Esophagus mucosa (tissue), 1 donor: ENCODE measurements at places on chromosomes 3 and 15.

DNA sequence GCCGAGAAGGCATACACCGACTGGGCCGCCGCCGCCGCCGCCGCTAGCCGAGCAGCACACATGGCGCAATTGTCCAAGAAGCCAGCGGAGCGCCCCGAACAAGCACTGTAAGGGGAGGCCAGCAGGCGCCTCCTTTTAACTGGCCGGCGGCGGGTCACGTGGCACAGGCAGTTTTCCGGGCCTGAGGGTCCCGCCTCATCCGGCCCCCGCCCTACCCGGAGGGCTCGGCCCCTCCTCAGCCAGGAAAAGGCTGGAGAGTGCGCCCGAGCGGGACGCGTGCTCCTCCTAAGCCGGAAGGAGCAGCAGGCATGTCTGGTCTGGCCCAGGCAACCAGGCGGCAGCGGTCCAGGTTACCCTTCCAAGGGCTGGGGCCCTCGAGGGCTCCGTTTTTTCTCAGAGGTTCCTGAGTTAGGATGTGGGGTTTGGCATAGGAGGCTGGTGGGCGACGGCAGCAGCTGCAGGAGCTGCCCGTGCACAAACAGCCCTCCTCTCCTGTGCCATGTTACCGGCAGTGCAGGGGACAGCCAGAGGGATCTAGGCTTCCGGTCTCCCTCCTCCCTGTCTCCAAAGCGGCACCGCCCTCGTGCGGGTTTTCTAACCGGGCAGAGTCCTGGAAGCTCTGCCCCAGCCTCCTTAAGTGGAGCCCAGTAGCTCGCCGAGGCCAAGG lies at the start of gene GPX1:
GPX1 (minus strand) TSS at position 137 of the 667 bp plus-strand sequence; CDS start at position 62, 75 bp downstream.
- ATAC-seq, result peak; percentile 95

DNA sequence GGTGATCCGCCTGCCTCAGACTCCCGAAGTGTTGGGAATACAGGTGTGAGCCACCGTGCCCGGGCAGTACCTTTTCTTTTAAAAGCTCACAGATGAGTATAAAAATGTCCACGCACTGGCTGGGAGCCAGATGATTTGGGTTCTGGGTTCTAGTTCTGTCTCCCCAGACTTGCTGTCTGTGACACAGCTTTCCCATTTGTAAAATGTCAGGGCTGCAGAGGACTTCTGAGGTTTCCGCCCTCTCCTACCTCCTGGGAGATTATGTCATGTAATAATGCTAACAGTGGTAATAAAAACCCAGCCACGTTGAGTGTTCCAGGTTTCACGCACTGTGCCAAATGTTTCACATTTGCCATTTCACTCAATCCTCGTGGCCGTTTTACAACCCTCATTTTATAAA lies 1.3 kb upstream of the PPP4R2 start:
- ATAC-seq, result no peak

DNA sequence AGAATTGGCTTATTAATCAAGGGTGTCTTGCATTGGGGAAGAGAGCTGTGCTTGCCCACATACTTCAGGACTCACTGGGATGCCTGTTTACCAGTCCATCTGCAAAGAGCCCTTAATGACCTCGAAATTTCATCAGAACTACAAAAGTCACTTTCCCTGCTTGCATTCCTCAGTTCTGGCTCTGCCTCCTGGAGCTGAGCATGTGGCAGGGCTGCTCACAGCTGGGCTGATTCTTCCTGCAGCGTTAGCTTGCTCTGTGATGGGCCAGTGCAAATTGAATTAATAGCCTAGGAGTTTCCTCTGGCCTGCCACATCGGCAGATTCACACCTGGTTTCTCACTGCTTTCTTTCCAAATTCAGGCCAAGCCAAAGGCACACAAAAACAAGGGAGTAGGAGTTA lies 108.9 kb downstream of the DUT start:
- ATAC-seq, result no peak

DNA sequence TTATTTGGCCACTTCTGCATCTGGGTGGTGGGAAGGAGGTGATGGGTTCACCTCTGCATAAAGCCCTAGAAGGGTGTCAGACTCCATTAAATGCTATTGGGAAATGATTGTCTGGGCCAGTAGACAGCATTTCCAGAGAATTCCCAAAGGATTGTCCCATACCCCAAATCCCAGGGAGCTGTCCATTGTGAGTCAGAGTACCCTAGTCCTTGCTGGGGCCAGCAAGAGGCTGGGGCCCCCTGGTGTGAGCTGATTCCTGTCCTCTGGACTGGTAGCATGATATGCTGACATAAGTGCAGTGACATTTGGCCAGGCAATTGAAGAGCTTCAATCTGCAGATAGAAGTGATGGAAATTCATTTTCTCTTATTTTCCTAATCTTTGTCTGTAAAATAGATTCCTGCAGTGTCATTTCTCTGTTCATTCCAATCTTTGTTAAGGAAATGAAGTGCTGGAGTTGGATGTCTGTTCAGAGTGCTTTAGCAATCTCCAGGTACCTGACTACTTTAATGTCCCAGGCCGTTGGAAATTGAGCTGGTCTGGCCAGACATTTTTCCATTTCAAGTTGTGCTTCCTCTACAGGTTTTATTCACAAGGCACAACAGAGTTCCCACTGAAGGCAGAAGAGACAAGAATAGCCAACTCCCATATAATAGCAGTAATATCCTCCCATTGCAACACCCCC lies 91.2 kb downstream of the RPLP1 start:
- ATAC-seq, result no peak

- no peak for ATAC-seq
Measured at GRCh38 chr3:68306571-68306970, 625.8 kb downstream of the TAFA4 start.

GRCh38 chr15:52382647-52383046 lies 87.0 kb upstream of the MYO5C start:
- no peak for ATAC-seq

GRCh38 chr3:120449701-120450599 lies 842 bp downstream of the FSTL1 start:
- ATAC-seq, result peak; percentile 16

DNA sequence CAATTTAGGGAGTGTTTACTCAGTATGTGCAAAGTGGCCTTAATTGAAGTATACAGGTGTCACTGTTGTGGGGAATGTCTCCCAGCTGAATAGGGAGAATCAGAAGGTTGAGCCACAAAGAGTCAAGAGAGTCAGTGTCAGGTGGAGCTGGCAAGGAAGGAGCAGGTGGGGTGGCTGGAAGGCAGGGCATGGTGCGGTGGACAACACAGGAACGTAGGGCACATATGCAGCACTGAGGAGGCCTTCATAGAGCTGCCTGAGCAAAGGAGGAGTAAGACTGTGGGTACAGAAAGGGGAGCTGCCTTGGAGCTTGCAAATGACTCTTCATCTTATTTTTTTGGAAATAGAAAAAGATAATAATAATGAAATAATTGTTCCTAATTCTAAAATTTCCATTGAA lies 20.0 kb downstream of the ARHGEF3 start:
- ATAC-seq, result no peak
